Right cardiac atrium (tissue), 5 donors: ENCODE measurements at places on chromosomes 5 and 9.
A peak's percentile ranks its signal among the peaks of the same experiment; 100 is the strongest.

- DNase-seq = no peak
These were observed 10.7 kb upstream of the UBAC1 start for GRCh38 chr9:135971892-135972291.

DNA sequence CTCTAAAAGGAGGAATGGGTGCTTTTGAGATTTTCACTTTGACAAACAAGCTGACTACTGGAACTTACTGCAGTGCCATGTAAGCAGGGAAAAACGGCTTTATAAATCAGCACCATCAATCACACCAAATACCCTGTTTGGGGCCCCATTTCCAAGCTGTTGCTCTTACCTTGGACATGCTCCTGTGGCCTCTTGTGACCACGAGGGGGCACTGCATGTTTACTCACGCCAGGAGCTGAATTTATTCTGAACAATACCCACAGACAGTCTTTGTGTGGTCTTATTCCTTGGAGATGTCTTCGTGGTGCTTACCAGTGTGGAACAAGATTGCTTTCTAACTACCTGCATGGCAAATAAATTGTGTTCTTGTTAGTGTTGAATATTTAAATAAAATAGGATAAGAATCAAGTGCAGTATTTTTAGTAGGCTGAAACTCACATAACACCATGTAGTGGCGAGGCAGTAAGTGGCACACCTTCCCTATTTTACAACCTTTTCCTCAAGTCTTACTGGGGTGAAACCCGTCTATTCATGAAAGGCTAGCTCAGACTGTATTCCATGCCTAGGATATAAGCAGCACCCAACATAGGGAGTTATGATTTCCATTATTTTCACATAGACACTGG, 155.5 kb upstream of the NMUR2 start:
- DNase-seq = peak; percentile 81

DNA sequence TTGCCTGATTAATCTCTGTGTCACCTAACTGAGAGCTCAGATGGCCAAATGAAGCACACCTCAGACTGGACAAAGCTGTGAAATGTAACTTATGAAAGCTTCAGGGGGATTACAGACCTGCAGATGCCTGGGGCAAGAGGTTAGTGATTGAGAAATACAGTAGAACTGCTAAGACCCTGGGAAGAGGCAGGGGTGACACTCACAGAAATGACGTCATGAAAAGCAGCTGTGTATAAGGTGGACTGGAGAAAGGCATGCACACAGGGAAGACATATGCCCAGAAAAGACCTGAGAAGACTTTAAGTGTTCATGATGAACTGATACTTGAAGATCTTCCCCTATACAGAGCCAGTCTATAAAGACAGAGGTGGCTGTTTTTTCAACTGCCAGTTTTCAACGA, 49.3 kb upstream of the SPTLC1 start:
- DNase-seq = no peak

DNA sequence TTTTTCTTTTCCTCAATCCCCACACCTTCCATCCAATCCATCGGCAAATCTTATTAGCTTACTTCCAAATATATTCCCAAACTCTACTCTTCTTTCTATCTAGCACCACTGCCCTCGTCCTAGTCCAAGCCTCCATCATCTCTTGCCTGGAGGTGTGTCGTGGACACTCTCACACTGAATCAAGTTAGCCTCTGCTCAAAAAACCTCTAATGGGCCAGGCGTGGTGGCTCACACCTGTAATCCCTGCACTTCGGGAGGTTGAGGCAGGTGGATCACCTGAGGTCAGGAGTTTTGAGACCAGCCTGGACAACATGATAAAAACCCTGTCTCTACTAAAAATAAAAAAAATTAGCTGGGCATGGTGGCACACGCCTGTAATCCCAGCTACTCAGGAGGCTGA, 46.2 kb downstream of the PFDN1 start:
- DNase-seq = no peak

GRCh38 chr9:128001151-128001778, 20.5 kb upstream of the EEIG1 start:
- DNase-seq = no peak

DNA sequence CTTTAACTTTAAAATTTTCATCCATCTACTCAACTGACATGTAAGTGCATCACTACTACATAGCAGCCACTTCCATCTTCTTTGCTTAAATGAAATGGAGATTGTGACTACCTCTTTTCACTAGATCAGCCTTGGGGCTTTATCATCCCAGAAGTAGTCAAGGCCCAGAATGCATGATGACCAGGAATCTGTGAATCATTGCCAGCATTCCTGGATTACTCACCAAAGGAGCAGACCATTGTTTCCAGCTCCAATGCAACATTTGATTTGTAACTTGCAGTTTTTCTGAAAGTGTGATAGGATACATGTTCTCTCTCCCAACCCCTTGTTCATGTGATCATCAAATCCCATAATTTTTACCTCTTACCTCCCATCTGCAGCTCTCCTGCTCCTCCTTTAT, 65.1 kb downstream of the PLPPR1 start:
- no peak for DNase-seq

- no peak for DNase-seq
These were observed 604.5 kb downstream of the GABRG2 start for GRCh38 chr5:162672061-162672460.

DNA sequence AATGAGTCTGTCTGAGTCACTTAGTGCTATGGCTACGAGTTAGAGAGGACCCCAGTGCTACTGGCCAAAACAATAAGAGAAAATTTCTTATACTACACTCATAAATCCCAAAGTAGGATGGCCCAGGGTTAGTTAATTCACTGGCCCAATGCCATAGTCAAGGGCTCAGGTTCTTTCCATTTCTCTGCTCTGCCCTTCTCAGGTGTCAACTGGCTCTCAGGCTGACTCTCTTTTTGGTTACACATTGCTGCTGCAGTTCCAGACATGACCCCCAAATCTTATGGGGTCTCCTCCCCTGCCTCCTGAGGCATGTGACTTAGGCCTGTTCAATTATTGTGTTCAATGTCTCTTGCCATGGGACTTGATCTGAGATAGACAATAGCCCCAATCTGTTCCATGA, 70.4 kb downstream of the ARHGEF37 start:
- DNase-seq = no peak

GRCh38 chr5:50745221-50745910, 78.9 kb downstream of the PARP8 start:
- no peak for DNase-seq

DNA sequence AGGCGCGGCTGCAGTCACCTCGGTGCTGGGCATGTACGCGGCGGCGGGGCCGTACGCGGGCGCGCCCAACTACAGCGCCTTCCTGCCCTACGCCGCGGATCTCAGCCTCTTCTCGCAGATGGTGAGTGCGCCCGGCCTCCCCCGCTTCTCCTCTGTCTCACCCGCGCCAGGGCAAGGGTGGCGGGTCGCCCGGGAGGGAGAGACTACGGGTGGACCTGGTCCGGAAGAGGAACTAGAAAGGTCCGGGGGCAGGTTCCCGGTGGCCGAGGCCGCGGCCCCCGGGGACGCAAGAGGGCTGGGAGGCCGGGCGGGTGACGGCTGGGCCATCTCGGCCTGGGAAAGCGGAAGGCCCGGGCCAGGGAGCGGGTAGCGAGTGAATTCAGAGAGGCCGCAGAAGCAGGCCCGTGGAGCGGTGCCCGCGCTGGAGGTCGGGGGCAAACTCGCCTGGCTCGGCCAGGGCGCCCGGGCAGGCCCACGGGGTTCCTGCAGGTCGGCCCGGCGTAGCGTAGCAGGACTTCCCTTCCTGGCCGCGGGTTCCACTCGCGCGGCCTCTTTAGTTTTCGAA, 711 bp downstream of the IRX1 start:
- no peak for DNase-seq

DNA sequence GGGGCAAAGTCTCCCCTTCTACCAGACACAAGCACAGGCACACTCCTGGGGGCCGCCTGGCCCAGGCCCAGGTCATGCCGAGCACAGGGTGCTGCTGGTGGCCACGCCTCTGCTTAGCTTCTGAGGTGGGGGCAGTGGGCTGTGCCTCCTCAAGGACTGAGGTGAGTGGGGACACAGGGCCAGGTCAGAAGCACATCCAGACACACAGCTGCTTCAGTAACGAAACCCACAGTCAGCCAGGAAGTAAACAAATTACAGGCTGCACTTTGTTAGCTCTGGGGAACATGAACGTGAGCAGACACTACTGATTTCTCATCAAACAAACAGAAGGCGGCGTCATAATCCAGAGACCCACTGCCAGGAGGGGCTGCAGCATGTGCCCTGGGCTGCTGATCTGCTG, 192.4 kb downstream of the HSPA4 start:
- DNase-seq = no peak

DNA sequence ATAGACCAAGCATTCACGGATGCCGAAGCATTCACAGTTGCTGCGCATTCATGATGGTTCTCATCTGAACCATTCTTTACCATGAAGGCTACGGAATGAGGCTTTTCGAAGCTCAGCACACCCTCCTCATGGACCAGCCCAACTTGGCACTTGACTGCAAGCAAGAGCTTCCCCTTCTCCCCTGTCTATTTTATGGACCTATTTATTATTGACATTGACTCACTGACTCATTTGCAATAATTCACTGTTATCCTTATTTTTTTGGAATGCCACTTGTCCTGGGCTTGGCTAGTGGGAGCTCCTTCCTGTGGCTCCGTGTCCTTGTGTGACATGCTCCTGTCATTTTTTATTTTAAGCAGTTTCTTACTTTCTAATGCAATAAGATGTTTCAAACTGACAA, 51.5 kb upstream of the ICE1 start:
- no peak for DNase-seq

GRCh38 chr5:138339091-138339456, 1.0 kb downstream of the FAM53C start:
- no peak for DNase-seq

- no peak for DNase-seq
These were observed 181.5 kb downstream of the LPAR1 start for GRCh38 chr9:110856772-110857171.
